ENCODE measurements at places on chromosomes 7 and 10. TPM values are rescaled to one million over a fixed set of nuclear protein-coding genes. Genes with fewer than 3 reads are reported as not detected.

The DENND2A gene
- polyA plus RNA-seq = 47.6 TPM

The DDC gene
- 47.3 TPM for polyA plus RNA-seq

The UCN3 gene
- polyA plus RNA-seq = not detected

The ZC3HAV1L gene
- polyA plus RNA-seq = 18.7 TPM

The CYP2C8 gene
- 1.5 TPM for polyA plus RNA-seq

The MKI67 gene
- 25.2 TPM for polyA plus RNA-seq

The HOXA9 gene
- 40.0 TPM for polyA plus RNA-seq

The RNF133 gene
- not detected for polyA plus RNA-seq

The CUL2 gene
- 28.7 TPM for polyA plus RNA-seq
